Uterus (tissue), 4 donors: ENCODE measurements at places on chromosomes 2 and 18. TPM values are rescaled to one million over a fixed set of nuclear protein-coding genes. Genes with fewer than 3 reads are reported as not detected.
A peak's percentile ranks its signal among the peaks of the same experiment; 100 is the strongest.

Gene ZCCHC2
- 44.8 TPM for total RNA-seq

Gene UGT1A6
- total RNA-seq: not detected

Gene PRADC1
- total RNA-seq: 11.8 TPM

Gene DNAJC5G
- total RNA-seq: 1.5 TPM

GRCh38 chr2:14927021-14927564, 294.6 kb downstream of the LRATD1 start:
- no peak for DNase-seq

DNA sequence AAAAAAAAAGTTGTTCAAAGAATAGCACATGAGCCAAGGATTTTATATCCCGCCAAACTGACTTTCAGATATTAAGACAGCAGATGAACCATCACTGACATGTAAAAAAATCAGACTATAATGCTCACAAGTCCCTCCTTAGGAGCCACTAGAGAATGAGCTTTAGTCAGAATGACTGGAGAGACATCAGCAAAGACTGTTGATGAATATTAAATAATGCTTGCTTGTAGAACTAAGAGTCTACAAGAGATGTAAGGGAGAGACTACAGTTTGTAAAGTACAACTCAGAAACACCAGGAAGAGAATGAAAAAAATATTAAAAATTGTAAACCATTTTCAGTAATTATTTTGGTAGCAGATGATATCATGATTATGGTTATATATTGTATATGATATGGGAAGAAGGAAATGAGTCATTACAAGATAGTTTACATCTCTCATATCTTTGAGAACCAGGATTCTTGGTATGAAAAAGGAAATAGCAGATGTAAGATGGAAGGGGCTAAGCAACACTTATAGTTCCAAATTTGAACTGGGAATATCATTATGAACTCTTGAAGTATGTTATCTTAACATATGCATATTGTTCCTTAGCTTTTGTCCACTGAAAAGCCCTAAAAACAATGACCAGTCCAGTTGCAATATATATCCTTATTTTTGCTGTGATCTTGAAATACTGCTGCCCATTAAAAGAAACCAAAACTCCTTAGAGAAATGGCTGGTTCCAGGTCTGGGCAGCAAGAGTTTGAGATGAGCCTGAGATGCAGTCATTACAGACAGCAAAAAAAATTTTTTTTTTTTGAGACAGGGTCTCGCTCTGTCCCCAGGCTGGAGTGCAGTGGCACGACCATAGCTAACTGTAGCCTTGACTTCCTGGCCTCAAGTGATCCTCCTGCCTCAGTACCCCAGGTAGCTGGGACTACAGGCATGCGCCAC, 55.7 kb downstream of the PTPN2 start:
- DNase-seq: no peak

DNA sequence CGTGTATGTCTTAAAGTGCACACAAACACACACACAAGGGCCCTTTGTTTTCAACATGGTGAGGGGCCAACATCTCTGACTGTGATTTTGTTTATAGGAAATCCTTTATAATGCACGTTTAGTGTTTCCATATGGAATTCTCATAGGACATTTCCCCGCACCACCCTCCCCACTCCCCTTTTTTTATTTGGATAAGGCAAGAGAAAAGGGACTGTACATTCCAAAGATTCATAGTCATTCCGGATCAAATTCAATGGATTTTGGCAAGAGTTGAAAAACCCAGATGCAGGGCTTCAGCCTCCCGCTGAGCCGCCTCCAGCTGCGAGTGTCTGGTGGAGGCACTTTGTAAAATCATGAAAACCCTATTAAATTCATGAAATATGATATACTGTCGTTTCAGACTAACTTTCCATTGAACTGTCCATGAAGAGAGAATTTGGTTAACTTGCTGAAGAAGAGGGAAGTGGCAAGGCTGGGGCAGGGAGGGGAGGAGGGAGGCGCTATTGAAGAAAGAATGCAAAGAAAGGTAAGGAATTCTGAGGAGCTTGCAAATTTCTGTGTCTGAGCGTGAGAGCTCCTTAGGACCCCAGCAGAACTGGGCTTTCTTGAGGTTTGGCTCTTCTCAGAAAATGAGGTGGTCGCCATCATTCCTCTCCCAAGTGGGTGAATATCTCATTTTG, 25.8 kb upstream of the SLC14A2 start:
- peak; percentile 56 for DNase-seq

- no peak for DNase-seq
Observed at GRCh38 chr2:77018219-77018618, 504.0 kb downstream of the LRRTM4 start.
